Right atrium auricular region (tissue), 2 donors: ENCODE measurements at places on chromosomes 2 and 18. TPM values are rescaled to one million over a fixed set of nuclear protein-coding genes. Genes with fewer than 3 reads are reported as not detected.

The PCARE gene
- 2.2 TPM for total RNA-seq

The FZD7 gene
- 14.1 TPM for total RNA-seq

The SCG2 gene
- total RNA-seq = 0.12 TPM

DNA sequence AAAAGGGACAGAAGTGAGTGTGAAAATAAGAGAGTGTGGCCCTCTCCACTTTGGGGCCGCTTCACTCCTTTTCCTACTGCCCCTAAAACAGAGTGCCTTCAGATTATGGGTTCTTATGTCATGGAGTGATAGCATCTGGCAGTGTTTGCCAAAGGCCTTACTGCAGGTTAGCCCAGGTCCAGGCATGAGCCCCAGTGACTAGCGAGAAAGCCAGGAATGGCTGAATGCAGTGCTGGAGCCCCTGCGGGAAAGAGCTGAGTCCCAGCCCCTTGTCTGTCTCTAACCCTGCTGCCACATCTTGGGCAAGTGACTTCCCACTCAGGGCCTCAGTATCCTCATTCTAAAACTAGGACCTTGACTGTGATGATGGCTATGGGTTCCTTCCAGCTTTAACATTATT, 6.0 kb downstream of the IGFBP5 start:
- H3K4me1 ChIP-seq = peaks cover 69% of the 10 kb centered on the region
- no peak for DNase-seq
- H3K4me3 ChIP-seq = no peak overlapping the region
- H3K27me3 ChIP-seq = no peaks in the 10 kb centered on the region
- H3K36me3 ChIP-seq = no peaks in the 10 kb centered on the region

DNA sequence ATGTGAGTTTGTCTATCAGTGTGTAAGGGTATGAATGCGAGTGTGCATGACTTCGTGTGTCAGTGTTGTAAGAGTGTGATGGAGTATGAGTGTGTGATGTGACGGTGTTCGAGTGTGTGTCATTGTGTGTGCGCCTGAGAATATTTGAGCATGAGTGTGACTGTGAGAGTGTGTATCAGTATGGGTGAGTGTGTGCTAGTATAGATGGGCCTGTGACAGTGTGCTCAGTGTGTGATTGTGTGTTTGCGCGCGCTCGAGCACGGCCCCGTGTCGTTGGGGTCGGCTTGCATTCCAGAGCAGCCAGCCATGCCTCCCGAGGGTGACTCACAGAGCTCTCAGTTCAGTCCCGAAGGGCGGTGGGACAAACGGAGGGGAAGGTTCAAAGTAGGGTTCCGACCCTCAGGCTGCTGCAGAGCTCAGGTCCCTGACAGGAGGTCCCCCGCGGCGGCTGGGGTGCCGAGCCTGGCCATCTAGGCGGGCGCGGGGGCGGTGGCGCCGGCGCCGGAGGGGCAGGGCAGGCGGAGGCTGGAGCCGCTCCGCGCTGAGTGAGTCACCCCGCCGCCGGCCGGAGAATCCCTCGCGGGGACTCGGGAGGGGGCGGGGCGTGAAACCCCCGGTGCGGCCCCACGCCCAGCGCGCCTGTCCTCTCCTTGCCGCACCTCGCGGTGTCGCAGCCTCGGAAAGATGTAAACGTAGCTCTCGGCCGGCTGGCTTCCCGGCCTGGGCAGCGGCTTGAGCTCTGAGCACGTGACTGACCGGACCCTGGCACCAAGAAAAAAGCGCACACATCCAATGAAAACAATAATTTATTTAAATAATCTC, 3.8 kb downstream of the DLX2 start:
- no peak overlapping the region for H3K27ac ChIP-seq
- DNase-seq = peak; percentile 58
- no peaks in the 10 kb centered on the region for H3K36me3 ChIP-seq
- H3K4me3 ChIP-seq = peak overlapping the region; percentile 38
- H3K27me3 ChIP-seq = peaks cover 87% of the 10 kb centered on the region

GRCh38 chr2:34545486-34546136, 946.5 kb upstream of the FAM98A start:
- DNase-seq = no peak
- no peak overlapping the region for H3K27ac ChIP-seq
- no peaks in the 10 kb centered on the region for H3K4me1 ChIP-seq
- H3K36me3 ChIP-seq = no peaks in the 10 kb centered on the region
- H3K27me3 ChIP-seq = no peaks in the 10 kb centered on the region

GRCh38 chr2:8319219-8319618, 362.6 kb upstream of the ID2 start:
- no peaks in the 10 kb centered on the region for H3K36me3 ChIP-seq
- no peak for DNase-seq
- H3K4me3 ChIP-seq = no peak overlapping the region
- no peaks in the 10 kb centered on the region for H3K27me3 ChIP-seq
- H3K27ac ChIP-seq = no peak overlapping the region

GRCh38 chr2:2748399-2749205, 417.5 kb upstream of the MYT1L start:
- DNase-seq = no peak
- H3K27me3 ChIP-seq = no peaks in the 10 kb centered on the region
- no peaks in the 10 kb centered on the region for H3K36me3 ChIP-seq
- H3K4me3 ChIP-seq = no peak overlapping the region
- H3K4me1 ChIP-seq = no peaks in the 10 kb centered on the region

The ADCYAP1 gene
- total RNA-seq = 0.41 TPM

- no peaks in the 10 kb centered on the region for H3K4me1 ChIP-seq
- no peaks in the 10 kb centered on the region for H3K27me3 ChIP-seq
- H3K36me3 ChIP-seq = peaks cover 90% of the 10 kb centered on the region
These were observed 40.6 kb downstream of the IWS1 start for GRCh38 chr2:127485694-127486071.
